ENCODE measurements at places on chromosomes 6 and 20.

GRCh38 chr6:12010635-12011275 is 1.4 kb upstream of the HIVEP1 start:
- DNase-seq = no peak

DNA sequence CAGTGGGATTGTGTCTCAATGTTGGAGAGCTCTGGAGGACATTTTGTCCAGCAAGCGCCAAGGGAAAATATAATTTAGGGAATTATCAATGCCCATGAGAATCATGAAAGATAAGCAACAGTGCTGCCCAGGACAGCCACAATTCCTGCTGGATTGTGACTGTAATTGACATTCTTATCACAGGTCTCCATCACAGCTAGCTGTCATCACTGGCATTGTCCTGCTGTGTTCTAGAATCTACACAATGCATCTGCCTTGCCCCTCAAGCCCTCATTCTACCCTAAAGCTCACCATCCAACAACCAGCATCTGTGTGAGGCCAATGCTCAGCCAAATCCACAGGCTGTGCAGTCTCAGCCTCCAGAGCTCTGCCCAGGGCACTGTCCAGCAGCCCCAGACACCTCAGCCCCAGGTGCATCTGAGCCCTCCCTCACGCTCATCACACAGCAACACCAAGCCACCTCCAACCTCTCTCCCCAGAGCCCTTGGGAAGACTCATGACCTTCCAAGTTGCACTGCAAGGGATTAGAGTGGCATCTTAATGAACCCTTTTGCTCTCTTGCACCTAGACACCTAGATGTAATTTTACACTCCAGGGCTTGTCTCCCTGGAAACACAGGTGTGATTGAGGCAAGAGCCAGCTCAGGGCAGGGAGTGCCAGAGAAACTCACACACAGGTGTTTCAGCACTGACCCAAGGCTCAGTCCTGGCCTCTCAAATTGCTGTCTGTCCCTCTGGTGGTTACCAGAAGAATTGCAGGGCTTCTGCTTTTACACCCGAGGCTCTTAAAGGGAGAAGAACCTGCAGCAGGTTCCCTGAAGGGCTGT is 85.2 kb upstream of the PHACTR3 start:
- peak; percentile 69 for DNase-seq

- no peak for DNase-seq
Measured at GRCh38 chr20:694496-694895, 18.9 kb upstream of the SCRT2 start.

GRCh38 chr6:110810896-110811586 is 4.2 kb downstream of the CDK19 start:
- no peak for DNase-seq

- no peak for DNase-seq
Measured at GRCh38 chr6:169990095-169991030, 238.9 kb downstream of the ERMARD start.

GRCh38 chr6:129845696-129846095 is 15.4 kb downstream of the TMEM244 start:
- no peak for DNase-seq

- no peak for DNase-seq
Measured at GRCh38 chr20:41608606-41609005, 9.6 kb downstream of the CHD6 start.

GRCh38 chr6:46792635-46793034 is 554 bp upstream of the MEP1A start:
- no peak for DNase-seq

- peak; percentile 88 for DNase-seq
Measured at GRCh38 chr6:31366693-31367470, 9.9 kb upstream of the HLA-B start.

DNA sequence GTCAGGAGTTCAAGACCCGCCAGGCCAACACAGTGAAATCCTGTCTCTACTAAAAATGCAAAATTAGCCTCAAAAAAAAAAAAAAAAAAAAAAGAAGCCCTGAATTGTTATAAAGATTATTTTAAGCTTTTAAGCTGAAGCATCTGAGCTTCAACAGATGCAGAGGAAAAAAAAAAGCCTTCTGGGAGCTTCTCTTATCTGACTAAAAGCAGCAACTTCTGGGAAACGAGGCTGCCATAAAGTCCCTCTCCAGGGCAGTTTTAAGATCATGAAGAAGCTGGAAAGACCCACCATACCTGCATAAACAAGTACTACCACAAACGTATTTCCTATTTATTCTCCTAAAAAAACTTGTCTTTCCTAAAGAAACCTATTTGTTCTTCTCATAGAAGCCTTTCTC is 3.6 kb downstream of the SERINC3 start:
- DNase-seq = no peak

GRCh38 chr6:25404693-25405169 is 125.6 kb downstream of the CARMIL1 start:
- DNase-seq = no peak

DNA sequence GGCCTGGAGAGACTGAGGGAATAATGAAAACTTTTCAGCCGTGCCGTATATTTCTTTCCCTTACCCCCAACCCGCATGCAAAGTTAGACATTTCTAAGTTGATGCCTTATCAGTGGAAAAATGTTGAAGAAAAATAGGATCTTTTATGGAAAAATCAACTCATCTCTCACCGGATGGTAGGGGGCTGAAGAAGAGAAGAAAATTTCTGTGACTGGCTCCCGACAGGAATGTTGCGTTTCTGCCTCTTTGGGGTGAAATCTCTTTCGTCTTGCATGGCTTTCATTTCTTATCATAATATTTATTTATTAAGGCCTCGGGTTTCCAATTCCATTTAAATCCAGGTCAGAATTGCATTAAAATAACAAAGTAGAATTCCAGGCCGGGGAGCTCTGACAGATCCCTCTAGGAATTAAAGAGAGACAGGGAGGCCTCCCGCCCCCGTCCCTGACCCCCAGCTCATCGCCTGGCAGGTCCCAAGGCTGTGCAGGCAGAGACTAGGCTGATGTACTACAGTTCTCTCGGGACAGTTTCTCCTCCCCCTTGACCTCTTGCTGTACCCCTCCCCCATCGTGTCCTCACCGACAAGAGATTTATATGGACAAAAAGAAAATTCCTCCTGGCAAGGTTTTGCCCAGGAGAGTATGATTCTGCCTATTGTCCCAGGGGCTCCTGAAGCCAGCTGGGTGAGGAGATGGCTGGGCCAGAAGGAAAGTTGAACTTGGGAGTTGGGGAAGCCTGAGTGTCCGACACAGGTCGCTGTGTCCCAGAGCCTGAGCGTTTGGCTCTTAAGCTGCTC is 1.3 kb downstream of the SCUBE3 start:
- no peak for DNase-seq

DNA sequence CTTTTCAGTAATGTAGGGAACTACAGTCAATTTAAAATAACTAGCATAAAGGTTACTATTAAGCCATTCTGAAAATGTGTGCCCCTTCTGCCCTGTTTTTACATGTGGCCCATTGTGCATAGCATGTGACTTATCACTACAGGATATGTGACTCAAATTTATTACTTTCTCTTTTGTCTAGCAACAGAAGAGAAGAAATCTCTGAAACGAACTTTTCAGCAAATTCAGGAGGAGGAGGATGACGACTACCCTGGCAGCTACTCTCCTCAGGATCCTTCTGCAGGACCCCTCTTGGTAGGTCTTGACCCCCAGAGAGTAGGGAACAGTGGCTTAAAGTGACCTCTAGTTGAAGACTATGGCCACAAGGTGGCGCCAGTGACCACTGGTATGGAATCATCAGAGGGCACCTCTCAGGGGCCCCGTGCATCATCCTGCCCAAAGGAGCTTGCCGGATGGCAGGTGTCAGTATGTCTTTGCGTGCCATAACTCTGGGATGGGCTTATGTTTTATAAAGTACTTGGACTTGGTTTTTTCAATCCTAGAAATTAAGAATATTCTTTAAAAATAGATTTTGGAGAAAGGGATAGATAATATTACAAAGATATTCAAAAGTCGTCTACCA is 23.9 kb downstream of the RPRD1B start:
- peak; percentile 82 for DNase-seq

DNA sequence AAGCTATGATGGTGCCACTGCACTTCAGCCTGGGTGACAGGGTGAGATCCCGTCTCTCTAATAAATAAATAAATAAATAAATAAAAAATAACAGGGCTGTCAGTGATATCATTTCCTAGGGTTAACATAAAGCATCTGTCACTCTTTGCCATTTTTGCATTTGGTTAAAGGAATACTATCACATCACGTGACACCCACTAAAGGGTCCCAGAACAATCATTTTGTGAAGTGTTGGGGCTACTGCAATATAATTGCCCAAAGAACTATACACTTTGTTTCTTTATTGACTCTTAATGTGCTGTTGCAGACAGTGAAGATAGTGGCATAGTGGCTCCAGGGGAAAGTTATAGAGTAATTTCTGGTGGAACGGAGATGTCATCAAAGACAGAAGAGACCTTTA is 176.5 kb upstream of the MMS22L start:
- DNase-seq = no peak

- no peak for DNase-seq
Measured at GRCh38 chr6:45886776-45887175, 128.9 kb downstream of the CLIC5 start.

DNA sequence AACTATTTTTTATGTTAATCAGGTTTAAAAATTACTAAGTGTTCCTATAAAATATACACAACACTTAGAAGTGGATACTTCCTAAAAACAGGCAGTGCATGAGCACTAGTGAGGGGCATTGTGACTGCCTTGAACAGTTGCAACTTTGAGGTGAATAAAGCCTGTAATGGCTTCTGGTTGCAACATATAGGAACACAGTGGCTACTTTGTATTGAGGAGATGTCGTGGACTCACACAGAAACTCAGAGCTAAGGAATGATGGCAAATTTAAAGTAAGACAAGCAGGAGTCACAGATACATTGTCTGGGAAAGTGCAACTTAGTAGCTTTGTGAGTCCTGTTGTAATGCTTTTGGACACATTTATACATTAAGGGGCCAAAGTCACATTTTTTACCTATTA is 861 bp upstream of the HLA-A start:
- DNase-seq = no peak

GRCh38 chr6:88890860-88891845 is 72.3 kb downstream of the RNGTT start:
- no peak for DNase-seq

DNA sequence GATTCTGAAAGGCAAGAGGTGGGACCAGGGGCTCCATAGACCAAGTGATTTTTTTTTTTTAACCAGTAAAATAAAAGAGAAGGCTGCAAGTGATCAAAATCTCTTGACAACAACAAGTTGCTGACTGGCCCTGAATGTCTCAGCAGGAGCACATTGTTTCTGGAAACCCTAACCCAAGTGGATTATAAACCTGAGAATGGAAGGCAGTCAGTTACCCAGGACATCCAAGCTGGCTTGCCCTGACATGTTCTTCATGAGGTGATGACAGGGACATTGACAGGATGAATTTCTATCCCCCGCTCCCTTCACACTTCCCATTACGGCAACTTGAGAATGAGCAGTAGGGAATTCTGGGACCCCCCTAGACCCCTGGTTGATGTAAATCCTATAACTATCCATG is 49.6 kb upstream of the RIPOR2 start:
- DNase-seq = no peak

DNA sequence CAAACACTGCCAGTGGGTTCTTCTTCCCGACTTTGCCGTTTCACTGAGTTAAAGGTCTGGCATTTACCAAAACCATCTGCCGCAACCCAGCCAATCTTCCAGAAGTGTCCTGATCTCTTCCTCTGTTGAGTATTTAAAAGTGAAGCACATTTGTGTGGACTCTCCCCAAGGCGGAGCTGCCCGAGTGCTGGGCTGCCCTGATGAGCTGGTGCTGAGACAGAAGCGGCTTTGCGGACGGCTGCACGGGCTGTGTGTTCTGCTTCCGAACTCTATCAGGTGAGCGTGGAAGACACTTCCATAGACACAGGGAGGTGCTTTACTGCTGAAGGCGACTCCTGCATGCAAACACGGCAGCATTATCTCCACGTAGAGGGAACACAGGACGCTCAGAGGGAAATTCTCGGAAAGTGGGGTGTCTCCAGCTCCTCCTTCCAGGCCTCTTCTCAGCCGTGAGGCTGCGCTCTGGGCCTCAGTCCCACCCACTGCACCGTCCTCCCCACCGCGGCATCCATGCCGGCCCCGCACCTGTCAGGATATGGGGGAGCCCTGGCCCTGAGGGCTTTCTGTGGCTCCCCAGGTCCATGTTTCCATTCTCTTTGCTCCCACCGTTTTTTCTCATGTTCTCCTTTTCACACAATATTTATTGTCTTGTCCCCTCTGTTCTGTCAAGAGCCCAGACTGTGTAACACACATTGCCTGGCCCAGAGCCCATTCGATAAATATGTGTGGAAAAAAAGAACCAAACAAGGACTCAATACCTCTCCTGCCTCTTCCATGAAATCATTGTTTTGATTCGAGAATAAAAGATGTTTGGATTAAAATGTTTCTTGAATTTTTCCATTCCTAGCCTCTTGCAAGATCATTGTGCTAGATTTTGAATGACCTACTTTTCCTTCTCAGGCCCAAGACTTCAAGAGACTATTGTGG is 205.1 kb downstream of the DLL1 start:
- DNase-seq = no peak

GRCh38 chr20:31527266-31527665 is 13.0 kb downstream of the HM13 start:
- no peak for DNase-seq

GRCh38 chr6:137166247-137167098 is 7.0 kb downstream of the IL22RA2 start:
- no peak for DNase-seq

DNA sequence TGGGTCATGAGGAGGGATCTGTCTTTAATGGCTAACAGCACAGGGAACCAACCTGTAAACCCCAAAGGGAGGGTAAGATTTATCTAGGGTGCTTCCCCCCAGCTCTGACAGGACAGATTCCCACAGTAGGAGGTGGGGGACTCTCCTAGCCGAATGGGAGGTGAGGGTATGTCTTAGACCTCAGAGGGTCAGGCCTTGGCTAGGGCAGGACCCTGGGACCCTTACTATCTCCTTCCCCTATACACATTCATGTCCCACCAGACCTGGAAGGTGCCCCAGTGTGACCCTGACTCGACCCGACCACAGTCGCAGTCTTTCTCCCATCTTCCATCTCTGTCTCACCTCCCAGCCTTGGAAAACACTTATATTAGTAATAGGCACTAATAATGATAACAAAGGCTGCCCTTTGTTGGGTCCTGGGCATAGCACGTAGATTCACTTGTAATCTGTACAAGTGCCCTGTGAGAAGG is 36.8 kb downstream of the VEGFA start:
- DNase-seq = no peak

DNA sequence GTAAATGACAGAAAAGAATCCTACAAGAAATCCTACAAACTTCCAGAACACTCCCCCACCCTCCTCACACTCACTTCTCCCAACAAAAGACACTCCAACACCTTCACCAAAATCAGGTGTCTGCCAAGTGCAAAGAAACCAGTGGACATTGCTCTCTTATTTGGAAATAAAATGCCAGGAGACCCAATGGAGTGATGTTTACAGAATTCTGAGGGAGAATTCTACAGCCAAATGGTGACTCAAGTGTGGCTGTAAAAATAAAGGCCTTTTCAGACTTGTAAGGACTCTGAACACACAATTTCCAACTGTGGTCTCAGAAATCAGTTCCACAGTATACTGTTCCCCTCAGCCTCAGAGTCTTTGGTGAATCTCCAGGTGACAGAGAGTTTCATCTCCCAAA is 109.6 kb upstream of the CARMIL1 start:
- DNase-seq = no peak

GRCh38 chr20:44279228-44279627 is 31.8 kb downstream of the FITM2 start:
- DNase-seq = peak; percentile 67

All from AG08395 (cell line).